ENCODE measurements at places on chromosomes 12 and 14.

GRCh38 chr12:88327276-88327675 is 185.2 kb downstream of the TMTC3 start:
- no peak for DNase-seq

DNA sequence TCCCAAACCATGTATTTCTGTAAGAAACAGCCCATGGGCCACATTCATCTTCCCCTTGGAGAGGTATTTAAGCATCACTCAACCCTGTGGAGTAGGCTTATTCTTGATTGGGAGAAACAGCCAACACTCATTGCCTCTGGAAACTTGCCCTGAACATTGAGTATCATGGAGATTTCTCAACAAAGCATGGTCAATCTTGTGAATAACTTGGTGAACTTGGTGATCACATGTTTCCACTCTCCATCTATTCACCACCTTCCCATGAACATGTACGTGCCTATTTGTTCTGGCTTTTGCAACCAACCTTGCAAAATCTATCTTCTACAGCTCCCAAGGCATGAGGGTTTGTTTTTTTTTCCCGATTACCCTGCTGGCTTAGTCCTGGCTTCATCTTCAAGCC is 163.2 kb downstream of the PAH start:
- no peak for DNase-seq

- no peak for DNase-seq
These were observed 45.8 kb upstream of the HMGA2 start for GRCh38 chr12:65778258-65779090.

DNA sequence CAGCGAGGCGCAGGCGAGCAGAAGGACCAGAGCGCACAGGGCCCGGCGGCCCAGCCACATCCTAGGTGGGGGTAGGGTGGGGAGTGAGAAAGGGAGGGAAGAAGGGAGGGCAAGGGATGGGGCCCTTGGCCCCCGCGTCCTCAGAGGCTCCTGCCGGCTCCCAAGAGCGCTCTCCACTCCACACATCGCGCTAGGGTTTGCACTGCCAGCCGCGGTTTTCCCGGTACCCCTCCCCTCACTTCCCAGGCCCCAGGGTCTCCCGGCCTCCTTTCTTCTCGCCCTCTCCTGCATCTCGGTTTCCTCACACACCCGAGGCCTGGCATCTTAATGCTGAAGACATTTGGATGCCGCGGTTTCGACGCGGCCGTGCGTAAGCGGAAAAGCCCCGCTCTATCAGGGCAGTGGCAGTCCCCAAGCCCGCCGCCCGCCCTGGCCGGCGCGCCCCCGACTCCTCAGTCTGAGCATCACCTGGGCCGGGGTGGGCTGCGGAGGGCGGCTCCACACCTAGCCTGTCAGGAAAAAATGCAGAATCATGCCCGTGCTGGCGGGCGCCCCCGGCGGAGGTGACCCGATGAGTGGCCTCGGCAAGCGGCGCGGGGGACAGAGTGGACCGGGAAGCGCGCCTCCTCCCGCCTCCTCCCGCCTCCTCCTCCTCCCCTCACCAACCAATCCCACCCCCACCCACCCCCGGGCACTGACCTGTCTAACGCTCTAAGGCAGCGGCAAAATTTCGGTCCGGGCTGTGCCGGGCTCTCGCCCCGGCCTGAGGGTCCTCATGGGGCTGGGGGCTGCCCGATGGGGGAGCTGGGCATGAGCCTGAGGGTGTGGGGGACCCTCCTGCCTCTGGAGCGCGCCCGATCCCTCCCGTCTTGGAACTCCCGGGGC is 686 bp downstream of the B4GALNT1 start:
- no peak for DNase-seq

- DNase-seq: no peak
These were observed 59.3 kb upstream of the CNTN1 start for GRCh38 chr12:40632933-40633332.

DNA sequence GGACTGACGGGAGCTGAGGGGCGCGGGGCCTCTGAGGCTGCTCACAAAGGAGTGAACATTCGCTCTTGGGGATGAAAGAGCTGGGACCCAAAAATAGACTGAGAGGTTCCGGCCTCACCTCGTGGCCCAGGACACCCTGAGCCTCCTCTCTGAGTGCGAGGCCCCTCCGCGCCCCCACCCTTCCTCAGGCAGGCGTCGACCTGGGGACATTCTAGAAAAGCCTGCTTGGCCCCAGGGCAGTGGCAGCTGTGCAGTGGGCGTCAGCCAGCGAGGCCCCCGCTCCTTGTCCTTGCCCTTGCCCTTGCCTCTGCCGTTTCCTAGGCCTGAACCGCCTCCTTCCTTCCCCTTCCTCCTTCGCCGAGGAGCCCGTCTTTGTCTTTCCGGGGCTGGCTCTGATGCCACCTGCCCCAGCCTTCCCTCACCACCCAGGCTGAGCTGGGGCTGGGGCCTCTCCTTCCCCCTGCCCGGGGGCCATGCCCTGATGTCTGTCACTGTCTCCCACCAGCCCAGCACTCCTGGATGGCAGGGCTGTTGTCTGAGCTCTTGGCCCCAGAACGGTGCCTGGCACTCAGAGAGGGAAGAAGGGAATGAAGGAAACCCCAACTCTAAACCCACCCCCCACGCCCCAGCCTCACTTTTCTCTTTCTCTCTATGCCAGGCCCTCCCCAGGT is 208.2 kb upstream of the RTL1 start:
- no peak for DNase-seq

- no peak for DNase-seq
These were observed 41.5 kb downstream of the PDE3A start for GRCh38 chr12:20409607-20410377.

DNA sequence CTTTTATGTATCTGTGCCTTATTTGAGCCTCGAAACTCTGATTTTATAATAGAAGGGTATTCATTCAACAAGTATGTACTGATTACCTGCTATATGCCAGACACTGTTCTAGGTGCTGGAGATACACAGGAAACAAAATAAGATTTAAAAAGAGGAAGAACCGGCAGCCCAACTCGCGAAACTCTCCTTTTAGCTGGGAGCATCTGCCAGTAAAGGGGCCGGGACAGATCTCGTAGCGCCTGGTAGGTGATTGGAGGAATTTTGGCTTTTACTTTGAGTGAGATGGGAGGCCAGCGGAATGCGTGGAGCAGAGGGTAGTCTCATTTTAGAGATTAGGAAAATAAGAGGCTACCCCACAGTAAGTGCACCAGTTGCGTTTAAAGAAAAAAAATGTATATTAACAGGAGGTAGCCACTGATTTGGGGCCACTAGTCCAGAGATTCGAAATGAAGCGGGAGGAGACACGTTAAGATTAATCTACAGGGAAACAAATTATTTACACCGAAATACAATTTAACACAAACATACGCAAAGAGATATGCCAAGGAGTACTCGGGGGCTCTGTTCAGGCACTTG is 520 bp upstream of the MON2 start:
- DNase-seq: no peak

DNA sequence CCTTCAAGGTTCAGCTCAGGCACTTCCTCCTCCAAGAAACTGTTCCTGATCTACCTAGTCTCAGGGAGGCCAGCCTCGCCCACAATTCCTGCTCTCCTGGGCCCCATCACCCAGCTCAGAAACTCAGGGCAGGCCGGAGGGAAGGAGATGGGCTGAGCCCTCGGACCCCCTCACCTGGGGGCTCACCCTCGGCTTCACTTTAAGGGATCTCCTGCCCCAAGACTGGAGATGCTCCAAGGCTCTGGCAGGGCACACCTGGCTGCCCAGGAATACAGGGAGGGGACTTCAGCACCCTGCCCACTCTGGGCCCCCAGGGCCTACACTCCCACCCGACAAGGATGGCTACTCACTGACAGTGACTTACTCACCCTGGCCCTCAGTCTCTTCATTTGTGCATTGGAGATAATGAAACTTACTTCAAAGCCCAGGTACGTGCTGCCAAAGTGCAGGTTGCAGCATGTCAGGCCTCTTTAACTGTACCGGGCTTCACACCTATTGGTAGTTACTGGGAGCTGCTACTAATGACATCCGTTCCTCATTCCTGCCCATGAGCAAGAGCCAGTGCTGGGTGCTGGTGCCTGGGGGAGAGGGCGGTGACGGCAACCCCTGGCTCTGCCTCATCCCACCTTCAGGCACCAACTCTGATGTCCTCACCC is 21.0 kb upstream of the PPP1R13B start:
- no peak for DNase-seq

- DNase-seq: no peak
These were observed 122.6 kb downstream of the ADGRD1 start for GRCh38 chr12:131076296-131076695.

DNA sequence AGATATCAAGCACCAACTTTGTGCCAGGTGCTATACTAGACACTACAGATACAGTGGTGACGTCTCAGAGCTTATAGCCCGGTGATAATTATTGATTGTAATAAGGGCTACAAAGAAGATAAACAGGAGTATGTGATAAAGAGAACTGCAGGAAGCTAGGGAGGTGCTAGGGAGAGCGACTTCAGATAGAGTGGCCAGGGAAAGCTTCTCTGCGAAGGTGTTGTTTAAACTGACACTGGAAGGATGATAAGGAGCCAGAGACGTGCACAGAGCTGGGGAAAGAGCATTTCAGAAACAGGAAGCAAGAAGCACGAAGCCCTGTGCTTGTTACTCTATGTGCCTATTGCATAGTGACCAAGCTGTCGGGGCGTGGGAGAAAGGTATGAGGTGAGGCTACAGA is 48.1 kb upstream of the OTX2 start:
- DNase-seq: no peak

- DNase-seq: no peak
These were observed 28.1 kb downstream of the SLC41A2 start for GRCh38 chr12:104929977-104930376.

DNA sequence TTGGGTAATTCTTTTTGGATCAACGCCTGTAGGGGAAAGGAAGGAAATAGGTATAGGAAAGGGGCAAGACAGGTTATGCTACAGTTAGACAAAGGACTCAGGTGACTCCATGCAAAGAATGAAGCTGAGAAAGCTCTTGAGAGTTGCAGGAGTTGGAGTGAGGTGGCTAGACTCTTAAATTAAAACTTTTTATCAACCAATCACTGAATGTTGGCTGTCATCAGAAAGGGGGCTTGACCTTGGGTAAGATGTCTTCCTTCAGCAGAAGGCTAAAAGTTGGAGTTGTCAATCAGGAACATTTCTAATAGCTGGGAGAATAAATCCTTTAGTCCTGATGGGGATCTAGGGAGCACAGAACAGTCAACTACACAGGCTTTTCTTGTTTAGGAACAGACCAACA is 595.4 kb downstream of the SLC16A7 start:
- no peak for DNase-seq

GRCh38 chr12:15532364-15532977 is 210.2 kb downstream of the PTPRO start:
- no peak for DNase-seq

DNA sequence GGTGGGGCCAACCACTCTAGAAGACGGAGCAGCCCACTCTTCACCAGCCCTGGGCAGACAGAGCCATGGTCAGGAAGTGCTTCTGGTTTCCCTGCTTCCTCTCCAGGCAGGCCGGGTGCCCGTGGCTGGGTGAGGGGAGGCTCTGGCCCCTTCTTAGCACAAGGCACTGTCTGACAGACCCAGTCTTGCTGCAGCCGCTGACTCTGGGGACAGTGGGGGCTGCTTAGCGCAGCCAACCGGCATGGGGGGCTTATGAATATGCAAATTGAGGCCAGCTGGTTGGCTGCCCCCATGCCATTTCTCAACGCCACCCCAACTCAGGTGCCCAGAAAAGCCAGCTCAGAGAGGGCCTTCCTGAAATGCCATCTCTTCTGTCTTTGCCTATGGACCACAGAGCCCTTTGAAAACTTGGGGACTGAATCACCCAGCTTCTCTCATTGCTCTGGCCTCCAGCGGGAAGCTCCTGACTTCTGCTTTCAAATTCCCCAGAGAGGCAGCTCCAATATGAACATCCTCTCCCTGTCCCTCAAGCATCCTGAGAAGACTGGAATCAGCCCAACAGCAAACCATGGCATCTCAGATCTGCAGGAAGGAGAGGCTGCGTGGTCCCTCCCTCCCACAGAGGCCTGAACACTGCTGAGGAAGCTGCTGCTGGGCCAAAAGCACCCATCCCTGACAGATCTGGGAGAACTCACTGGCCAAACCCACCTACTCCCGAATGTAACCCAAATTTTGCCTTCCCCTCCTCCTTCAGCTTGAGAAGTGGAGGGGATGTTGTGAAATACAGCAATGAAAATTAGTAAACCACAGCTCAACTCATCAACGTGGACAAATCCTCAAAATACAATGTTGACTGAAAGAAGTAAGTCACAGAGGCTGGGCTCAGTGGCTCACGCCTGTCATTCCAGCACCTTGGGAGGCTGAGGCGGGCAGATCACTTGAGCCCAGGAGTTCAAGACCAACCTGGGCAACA is at the start of gene PROX2:
Gene PROX2, minus strand, starts transcription at position 205 of the 973 bp plus-strand sequence. CDS start 12,311 bp downstream, outside the sequence.
- no peak for DNase-seq

DNA sequence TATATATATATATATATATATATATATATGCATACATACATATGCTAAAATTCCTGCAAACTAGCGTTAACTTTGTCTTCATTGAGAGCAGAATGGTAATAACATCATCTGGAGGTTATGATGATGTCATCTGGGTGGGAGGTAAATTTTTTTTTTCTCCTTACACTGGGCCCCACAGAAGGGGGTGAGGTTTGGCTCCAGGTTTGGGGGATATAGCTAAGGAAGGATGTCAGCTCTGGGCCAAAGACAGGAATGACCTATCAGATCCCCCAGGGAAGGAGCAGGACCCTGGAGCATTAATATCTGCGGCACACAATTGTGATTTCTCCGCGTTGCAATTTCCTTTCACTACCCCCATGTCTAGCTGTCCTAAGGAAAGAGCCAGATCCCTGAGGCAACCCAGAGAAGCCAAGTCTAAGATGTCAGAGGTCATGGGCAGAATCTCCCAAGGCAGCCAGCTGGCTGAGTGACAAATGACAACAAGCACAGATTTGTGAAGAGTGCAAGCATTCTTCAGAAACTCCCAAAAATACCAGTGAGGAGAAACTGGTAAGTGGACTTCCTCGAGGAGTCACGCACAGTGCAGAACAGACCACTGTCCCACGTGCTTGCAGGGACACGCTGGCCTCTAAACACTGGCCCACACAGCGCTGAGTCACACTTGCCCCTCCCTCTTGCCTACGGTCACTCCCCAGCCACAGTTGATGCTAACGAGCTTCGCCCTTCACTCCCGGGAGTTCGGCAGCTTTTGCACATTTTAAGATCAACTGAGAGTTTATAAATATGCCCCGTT is 9.9 kb downstream of the UBC start:
- no peak for DNase-seq

- no peak for DNase-seq
These were observed 26.7 kb downstream of the C12orf75 start for GRCh38 chr12:105357162-105357691.

GRCh38 chr12:12891881-12892355 is 556 bp downstream of the GPRC5A start:
- no peak for DNase-seq

DNA sequence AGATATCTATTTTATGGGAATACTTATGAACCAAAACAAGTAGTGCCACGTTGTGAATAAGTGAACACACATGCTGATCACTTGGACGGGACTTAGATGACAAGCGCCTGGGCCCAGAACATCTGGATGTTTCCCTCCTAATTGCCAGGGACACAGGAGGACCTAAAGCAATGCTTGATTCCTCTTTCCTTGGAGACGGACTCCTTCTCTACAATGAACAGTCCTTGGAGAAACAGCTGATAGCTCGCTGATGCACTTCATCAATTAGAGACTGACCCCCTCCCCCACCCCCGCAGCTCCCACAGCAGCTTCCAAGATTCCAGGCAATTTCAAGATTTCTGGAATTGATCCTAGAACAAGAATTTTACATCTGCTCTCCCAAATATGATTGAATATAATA is 86.4 kb downstream of the ST8SIA1 start:
- DNase-seq: no peak
